ENCODE measurements at places on chromosomes 11 and 22.

DNA sequence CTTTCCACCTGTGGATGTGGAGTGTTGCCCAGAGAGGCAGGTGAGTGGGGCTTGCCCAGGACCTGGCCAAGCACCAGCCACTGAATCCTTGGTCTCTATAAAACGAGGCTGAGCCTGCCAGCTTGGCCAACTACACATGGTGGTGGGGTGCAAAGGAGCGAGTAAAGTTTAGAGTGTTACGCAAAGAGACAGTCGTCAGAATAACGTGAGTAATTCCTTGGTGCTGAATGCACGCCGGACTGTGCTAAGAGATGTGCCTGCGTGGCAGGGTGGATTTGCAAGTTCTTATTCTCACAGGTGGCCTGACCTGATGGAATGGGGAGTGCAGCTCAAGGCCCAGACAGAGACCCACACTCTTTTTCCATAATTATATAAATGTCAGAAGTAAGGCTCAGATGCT lies 88.6 kb upstream of the B3GAT1 start:
- no peak for DNase-seq

- DNase-seq, result no peak
Measured at GRCh38 chr11:35211952-35212351, 73.0 kb downstream of the CD44 start.

DNA sequence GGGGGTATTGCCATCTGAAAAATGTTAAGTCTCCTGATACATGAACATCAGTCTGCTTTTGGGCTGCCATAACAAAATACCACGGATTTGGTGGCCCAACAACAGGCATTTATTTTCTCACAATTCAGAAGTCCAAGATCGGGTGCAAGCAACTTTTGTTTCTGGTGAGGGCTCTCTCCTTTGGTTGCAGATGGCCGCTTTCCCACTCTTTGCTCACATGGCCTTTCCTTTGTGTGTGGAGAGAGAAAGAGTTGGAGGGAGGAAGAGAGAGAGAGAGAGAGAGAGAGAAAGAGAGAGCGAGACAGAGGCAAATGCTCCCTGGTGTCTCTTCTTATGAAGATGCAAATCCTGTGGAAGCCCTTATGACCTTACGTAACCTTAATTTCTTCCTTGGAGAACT lies 2.5 kb upstream of the KRTAP5-2 start:
- no peak for DNase-seq

DNA sequence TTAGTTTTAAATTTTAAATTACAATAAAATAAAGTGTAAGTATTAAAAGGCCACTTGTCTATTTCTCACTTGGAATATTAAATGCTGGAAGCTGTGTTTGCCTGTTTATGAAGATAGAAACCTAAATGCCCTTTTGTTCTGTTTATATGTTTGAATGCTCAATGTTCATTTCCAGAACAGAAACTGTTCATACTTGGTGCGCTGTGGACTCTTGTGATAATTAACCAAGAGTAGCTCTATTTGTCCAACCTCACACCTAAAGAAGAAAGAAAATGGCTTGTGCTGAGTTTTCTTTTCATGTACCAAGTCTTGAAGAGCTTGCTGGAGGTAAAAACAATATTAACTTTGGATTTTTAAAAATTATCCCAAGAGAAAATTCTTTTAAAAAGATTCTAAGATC lies 5.7 kb downstream of the C11orf54 start:
- no peak for DNase-seq

DNA sequence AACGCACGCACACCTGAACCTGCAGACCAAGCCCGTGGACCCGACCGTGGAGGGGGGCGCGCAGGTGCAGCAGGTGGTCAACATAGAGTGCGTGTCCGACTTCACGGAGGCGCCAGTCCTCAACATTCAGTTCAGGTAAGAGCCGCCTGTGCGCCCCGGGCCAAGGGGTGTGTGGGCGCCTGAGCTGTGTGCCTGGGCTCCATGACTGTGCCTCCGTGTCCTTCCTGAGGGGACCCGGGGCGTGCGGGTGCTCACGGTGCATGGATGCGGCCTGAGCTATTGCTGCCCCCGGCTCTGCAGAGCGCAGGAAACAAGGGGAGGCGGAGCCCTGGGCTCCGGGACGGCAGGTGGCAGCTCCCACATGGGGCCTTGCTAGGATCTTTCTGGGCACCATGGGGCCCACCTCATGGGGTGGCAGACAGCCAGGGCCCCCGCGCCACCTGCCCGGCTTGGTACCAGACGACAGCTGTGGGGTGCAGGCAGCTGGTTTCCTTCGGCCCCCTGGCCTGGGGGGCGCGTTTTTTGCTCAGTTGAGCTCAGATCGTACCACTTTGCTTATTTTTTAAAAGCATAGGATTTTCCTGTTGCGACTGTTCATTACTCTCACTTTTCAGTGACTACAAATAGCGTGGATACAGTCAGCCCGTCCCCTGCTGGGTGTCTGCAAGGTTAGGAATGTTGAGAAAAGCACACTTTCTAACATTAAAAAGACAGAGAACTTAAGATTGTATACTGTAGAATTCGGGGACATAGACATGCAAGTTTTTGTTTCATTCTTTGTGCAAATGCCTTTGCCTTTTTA lies 28.3 kb downstream of the MUC6 start:
- DNase-seq, result no peak

GRCh38 chr11:1836011-1836945 lies 1.5 kb downstream of the SYT8 start:
- DNase-seq, result no peak

GRCh38 chr11:96102664-96103078 lies 178.8 kb upstream of the MTMR2 start:
- no peak for DNase-seq

- no peak for DNase-seq
Measured at GRCh38 chr11:7981619-7982157, 5.4 kb upstream of the EIF3F start.

GRCh38 chr22:37218399-37218770 lies 6.1 kb upstream of the SSTR3 start:
- DNase-seq, result no peak

- DNase-seq, result no peak
Measured at GRCh38 chr11:12897390-12897789, 111.7 kb upstream of the RASSF10 start.

DNA sequence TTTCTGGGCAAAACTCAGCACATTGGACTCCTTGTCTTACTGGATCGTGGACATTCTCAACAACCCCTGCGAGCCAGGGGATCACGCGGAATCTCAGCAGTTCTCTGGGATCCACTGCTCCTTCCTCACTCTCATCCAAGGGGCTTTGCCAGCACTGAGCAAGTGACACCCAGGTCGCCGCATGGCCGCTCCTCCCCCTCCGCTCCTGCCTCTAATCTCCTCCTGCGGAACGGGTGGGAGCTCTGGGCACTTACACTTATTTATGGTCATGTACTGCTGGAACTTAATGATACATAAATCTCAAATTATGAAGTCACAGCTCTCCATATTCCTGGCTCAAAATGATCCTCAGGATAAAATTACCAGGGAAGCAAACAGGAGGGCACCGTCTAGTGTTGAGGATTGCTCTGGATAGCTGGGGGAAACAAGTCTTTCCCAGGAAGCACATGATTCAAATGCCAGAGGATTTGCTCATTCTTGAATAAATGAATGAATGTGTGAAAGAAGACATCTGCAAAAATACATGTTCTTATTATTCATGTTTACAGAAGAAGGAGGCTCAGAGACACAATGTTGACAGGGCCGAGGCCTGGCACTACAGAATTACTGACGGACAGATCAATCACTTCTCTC lies 1077.3 kb downstream of the TBC1D22A start:
- DNase-seq, result no peak

DNA sequence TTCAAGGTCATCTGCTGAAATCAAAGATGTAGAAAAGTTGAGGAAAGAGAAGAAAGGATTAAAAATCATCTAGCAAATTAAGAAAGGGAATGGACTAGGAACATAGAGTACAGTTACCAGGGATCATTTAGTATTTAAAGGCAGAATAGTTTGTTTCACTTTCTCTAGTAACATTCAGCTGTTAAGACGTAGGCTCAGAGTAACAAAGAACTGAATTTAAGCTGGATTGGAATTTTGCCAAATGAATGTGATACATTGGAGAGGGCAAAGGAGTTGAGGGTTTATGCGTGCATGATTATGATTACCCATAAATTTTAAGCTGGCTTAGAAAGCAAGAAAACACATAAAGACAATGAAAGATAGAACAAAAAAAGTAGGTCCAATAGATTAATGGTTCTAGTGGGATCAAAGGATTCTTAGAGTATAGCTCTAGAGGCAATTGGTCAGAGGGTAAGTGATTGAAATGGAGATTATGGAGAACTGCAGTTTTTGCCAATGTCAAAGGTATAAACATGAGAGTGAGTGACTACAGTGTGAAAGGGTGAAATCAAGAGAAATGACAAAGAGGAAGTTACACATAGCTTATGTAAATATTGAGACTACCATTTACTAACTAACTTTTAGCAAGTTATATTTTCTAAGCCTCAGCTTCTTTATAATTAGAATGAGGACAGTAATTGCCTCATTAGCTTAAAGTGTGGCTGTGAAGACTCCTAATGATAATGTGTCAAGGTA lies 190.0 kb downstream of the GRIA4 start:
- no peak for DNase-seq

- DNase-seq, result no peak
Measured at GRCh38 chr11:45541693-45542434, 123.6 kb downstream of the CHST1 start.

- DNase-seq, result no peak
Measured at GRCh38 chr22:37254209-37254866, 10.3 kb upstream of the RAC2 start.

DNA sequence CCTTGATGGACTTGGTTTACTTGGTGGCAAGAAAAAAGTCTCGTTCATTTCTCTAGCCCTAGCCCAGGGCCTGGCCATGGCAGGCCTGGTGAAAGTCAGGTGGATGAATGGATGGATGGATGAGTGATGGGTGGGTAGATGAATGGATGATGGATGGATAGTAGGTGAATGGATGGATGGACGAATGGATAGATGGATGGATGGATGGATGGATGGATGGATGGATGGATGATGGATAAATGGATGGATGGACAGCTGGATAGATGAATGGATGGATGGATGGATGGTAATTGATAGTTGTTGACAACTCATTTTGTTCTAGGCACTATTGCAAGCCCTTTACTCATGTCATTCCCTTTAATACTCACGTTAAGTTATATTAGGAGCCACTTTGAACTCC lies 86.1 kb upstream of the ANO1 start:
- DNase-seq, result no peak

- no peak for DNase-seq
Measured at GRCh38 chr22:26770624-26771023, 113.2 kb downstream of the MIAT start.

DNA sequence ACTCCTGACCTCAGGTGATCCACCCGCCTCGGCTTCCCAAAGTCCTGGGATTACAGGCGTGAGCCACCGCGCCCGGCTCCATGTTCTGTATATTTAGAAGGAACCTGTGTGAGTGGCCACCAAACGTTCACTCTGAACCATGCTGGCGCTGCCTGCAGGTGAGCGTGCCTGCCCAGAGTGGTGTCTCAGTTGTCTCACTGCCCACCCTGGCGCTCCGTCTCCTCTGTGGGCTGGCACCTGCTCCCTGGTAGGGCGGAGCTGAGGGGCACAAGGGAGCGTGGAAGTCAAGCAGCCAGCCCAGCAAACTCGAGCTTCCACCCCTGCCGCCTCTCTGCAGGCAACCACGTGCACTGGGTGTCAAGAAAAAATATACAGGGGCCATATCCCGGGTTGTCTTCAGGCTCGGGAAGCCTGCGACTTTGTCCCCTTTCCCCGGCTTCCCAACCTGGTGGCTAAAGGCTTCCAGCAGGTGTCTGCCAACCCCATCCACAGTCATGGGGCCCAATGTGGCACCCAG lies 16.7 kb downstream of the TXN2 start:
- no peak for DNase-seq

DNA sequence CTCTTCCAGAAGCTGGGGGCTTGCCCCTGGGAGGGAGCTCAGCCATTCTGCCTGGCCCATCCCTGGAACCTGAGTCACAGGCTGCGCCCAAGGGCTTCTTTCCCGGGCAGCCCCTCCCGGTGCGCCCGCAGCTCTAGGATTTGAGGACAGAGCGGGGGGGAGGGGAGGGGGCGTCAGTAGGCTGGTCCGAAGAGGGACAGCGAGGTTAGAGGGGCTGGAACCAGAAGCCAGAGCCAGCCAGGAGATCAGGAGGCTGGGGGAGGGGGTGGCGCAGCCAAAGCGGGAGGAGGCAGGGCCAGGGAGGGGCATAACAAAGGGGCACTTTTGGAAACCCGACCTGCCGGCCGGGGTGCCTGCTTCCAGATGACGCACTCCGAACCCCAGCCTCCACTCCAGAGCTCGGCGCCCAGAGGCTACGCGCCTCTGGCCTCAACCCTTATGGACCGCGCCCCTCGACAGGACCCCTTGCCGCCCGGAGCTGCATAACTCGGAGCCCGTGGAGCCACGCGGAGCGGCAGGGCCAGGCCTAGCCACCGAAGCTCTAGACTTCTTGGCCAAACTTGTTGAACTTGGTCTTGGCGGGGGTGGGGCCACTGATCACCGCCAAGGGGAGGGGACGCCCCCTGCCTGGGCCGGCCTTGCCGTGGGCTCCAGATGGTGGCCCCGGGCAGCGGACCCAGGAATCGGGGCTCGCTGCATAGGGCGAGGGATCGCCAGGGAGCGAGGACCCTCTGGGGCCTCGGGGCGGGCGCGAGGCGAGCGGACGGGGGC lies 744 bp downstream of the PACSIN3 start:
- DNase-seq, result peak; percentile 37

GRCh38 chr11:80816454-80816847 lies 1375.6 kb upstream of the TENM4 start:
- DNase-seq, result no peak

DNA sequence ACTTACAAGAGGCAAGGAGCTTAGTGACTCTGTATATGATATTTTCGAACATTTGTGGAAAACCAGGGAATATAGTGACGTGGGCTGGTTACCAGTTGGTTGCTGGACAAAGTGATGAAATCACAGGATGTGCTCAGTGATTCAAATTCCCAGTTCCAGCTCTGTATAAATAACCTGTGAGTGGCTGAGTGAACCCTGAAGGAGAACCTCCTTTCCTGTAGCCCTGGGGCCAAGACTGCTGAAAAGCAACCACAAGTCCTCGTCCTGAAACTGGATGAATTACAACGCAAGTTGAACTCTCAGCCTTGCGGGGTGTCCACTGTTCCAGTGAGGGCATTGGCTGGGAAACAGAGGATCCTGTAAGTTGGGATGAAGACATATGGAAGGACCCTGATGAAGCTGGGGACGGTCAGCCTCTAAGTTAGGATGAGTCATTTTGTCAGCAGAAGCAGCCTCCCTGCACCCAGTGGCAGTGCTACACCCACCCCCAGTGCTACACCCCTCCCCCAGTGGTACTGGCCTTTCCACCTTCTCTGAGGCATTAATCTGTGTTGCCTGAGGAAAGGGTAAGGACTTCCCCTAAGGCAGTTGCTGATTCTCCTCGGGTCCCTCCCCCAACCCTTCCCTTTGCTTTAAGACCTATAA lies 22.0 kb upstream of the CD81 start:
- no peak for DNase-seq

GRCh38 chr11:132256528-132257279 lies 886.3 kb downstream of the NTM start:
- DNase-seq, result no peak

GRCh38 chr11:95465887-95466286 lies 234.9 kb upstream of the SESN3 start:
- DNase-seq, result no peak

DNA sequence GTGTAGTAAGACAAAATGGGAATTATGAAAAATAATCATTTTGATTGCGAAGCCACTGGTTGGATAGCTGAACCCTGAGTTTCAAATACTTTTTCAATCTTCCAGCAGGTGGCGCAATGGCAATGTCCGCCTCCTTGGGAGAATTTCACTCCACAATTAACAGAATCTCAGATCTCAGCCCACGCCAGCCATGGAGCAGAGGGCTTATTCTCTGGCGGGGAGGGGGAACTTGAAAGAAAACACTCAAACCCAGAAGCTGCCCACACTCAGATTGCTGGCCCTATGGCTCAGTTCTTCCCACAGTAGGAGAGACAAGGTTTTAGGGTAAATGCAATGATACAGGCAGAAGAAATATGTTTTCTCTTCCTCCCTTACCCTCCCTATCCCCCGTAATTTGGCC lies 38.7 kb upstream of the RCN1 start:
- DNase-seq, result peak; percentile 13
